Sigmoid colon (tissue), 7 donors: ENCODE measurements at places on chromosomes 5 and 9. TPM values are rescaled to one million over a fixed set of nuclear protein-coding genes. Genes with fewer than 3 reads are reported as not detected.

Gene RAPGEF1
- total RNA-seq: 58.2 TPM

Gene IL9
- total RNA-seq: not detected

Gene GLDC
- 1.2 TPM for total RNA-seq

Gene SPINK13
- total RNA-seq: not detected

Gene CMYA5
- total RNA-seq: 5.4 TPM

Gene NAIP
- total RNA-seq: 17.1 TPM

Gene GRM6
- not detected for total RNA-seq

Gene PCAT7
- not detected for total RNA-seq

Gene EIF4E1B
- total RNA-seq: not detected

Gene WASHC1
- 5.4 TPM for total RNA-seq

Gene GRXCR2
- total RNA-seq: not detected

Gene INSL4
- total RNA-seq: not detected

- DNase-seq: peak; percentile 60
Measured at GRCh38 chr5:149636191-149636860, 55.0 kb downstream of the ARHGEF37 start.

GRCh38 chr9:6788162-6789016, 30.6 kb downstream of the KDM4C start:
- peak; percentile 17 for DNase-seq

DNA sequence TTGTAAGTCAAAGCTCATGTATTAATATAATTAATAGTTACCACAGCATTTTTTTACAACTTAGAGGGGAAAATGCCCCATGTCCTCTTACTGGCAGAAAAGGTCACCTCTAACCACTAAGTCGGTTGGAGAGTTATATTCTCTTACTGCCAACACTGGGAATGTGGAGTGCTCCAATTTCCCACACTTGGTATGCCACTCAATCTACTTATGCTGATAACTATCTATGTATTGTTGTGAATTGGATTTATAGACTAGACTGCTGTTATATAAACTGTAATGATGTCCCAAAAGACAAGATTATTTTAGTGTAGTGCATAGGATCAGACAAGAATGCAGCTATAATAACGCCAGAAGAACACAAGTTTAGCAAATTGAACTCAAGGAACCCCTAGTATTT, 2385.2 kb upstream of the C9orf72 start:
- DNase-seq: no peak

GRCh38 chr5:68545636-68546295, 330.2 kb downstream of the PIK3R1 start:
- no peak for DNase-seq

DNA sequence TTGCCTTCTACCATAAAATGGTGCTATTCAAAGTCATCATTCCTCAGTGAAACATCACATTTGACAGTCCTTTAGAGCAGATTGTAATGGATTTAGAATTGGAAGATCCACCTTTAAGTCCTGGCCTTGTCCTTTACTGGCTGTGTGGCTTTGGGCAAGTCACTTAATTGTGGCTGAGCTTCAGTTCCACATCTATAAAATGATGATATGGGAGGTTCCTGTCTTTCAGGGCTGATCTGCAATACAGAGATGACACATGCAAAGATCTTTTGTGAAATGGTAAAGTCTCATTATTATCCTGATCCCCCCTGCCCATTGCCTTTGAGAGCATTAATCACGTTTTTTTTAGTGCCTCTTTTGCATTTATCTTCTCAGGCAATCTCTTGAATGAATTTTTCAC, 58.2 kb downstream of the ZFAND5 start:
- no peak for DNase-seq

DNA sequence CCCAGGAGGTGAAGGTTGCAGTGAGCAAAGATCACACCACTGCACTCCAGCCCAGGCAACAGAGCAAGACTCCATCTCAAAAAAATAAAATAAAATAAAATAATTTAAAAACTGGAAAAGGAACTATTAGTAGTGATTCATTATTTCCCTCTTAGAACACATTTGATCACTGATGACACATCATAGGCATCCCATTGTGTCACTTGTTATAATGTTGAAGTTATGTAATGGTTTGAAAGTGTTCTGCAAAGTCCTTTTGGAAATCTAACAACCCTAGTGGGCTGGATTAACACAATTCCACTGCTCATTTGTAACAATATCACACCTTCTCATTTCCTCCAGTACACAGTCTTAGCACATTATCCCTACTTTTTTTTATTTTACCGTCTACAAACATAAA, 81.8 kb upstream of the LMNB1 start:
- no peak for DNase-seq

- peak; percentile 72 for DNase-seq
Measured at GRCh38 chr5:102296178-102296817, at the start of gene SLCO4C1. TSS of gene SLCO4C1 (minus strand) at chr5:102296284. CDS start at chr5:102296262, 22 bp downstream.

- DNase-seq: no peak
Measured at GRCh38 chr9:131833083-131833482, 93.2 kb upstream of the RAPGEF1 start.

- no peak for DNase-seq
Measured at GRCh38 chr5:73623901-73624404, 2.0 kb upstream of the ARHGEF28 start.

DNA sequence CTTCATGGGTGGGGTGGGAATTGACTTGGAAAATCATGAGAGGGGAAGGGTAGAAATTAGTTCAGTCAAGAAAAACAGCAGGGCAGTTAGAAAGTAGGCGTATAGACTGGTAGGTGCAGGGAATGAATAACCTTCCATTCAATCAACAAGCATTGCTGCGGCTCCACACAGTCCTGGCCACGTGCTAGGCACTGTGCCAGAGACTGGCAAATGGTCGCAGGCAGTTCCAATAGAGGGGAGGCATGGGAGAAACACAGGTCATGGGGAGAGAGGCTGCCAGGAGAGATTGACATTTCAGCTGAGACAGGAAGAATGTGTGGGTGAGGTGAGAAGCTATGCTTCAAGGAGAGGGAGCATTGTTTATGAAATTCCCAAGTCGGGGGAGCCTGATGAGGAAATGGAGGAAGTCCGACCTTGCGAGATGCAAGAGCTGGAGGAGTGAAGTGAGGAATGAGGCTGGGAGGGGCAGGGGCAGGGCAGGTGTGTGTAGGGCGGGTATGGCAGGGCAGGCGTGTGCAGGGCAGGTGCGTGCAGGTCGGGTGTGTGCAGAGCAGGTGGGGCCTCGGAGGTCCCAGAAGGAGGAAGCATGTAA, 54.4 kb upstream of the PPARGC1B start:
- DNase-seq: no peak

- DNase-seq: peak; percentile 88
Measured at GRCh38 chr9:127545196-127546124, 66.6 kb upstream of the STXBP1 start.

GRCh38 chr5:98296426-98296825, 477.0 kb upstream of the RGMB start:
- DNase-seq: no peak

DNA sequence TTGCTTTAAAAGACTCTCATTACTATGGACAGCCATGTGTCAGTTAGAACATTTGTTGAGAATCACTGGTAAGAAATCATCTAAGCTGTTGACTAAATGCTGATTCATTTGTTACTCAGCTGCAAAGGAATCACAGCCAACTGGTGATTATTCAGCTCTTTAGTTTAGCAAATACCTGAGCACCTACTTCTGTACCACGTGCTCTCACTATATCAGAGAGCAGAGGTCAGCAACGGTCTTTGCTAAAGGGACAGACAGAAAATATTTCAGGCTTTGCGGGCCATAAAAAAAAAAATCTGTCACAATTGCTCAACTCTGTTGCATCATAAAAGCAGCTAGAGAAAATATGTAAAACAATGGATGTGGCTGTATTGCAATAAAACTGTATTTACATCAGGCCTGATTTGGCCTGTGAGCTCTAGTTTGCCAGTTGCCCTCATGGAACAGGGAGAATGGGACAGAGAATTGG, 377.6 kb downstream of the DNAH5 start:
- no peak for DNase-seq

- no peak for DNase-seq
Measured at GRCh38 chr9:94566550-94566949, 11.7 kb downstream of the PCAT7 start.

- no peak for DNase-seq
Measured at GRCh38 chr5:55104036-55104772, 1.8 kb downstream of the GZMA start.

GRCh38 chr5:72476721-72477120, 30.5 kb downstream of the ZNF366 start:
- no peak for DNase-seq

DNA sequence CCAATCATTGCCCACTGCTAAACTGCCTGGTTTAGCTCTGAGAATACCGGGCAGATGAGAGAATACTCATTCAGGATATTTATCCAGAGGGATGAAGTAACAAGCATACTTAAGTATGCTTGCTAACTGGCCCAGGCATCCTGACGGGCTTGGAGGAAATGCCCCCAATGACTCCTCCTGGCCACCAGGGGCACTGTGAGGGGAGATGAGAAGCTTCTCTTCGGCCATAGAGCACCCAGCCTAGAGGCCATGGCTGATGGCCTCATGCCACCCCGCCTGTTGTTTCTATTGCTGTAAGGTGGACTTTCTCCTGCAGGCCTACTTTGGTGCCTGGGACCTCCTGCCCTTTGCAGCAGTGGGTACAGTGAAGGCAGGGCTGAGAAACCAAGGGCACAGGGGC, 134.5 kb upstream of the FSTL4 start:
- DNase-seq: no peak

DNA sequence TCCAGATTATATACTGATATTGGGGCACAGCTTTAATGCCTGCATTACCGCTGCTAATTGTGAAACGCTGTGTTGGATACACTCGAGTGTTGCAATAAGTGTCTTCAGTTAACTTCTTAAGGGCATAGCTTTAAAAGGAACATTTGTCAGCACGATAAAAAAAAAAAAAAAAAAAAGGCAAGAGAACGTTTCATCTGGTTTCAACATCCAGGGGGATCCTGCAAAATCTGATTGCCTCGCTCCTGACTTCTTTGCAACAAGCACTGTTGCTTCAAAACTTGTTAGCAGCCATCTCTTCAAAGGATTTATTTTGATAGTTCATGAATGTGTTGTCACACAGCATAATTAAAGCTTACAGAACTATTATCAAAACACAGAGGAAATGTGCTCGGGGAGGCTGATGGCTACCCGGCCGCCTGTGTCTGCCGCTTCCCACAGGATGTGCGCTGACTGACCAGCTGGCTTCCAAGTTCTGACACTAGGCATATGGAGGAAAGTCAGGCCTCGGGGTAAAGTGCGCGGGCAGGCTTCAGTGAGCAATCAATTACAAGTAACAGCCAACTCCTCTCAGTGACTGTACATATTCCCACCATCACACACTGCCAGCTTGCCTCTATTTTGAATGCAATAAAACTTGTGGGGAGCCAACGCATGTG, 77.7 kb downstream of the EBF1 start:
- peak; percentile 75 for DNase-seq

- DNase-seq: no peak
Measured at GRCh38 chr5:175305251-175305650, 138.7 kb downstream of the DRD1 start.

DNA sequence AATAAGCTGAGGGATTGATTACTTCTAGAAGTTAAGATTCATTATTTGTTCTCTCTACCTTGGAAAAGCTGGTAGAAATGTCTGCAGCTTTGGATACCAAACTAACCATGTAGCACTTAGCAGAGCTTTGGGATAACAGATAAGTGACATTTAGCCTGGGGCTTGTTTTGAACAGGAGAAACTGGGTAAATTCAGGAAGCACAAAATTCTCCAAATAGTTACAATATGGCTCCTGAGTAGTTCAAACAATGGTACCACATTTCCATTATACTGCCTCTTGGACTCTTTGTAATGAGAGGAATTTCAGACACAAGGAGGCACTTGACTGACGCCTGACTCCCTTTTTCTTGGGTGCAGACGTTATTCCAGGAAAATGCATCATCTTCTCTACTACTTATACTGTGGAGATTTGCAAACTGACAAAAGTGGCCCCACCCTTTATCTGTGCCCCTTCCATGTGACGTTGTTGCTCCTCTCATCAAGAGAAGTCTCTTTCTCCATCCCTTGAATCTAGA, 22.5 kb downstream of the PRUNE2 start:
- no peak for DNase-seq

DNA sequence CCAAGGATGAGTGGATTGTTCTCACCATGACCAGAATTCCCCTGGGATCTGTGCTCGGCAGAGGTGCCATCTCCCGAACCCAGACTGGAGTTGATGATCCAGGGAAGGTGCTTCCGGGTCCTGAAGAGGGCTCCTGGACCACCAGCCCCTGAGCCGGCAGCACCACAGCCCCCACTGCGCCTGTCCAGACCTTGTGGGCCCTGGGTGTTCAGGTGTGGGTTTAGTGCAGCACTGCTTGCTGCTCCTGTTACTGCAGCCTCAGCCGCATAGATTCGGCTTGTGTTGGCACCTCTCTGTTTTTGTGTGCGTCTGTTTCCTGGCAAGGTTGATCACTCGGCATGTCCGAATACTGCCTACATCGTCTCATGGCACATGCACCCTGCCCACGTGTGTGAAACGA, 16.3 kb upstream of the NPM1 start:
- no peak for DNase-seq

DNA sequence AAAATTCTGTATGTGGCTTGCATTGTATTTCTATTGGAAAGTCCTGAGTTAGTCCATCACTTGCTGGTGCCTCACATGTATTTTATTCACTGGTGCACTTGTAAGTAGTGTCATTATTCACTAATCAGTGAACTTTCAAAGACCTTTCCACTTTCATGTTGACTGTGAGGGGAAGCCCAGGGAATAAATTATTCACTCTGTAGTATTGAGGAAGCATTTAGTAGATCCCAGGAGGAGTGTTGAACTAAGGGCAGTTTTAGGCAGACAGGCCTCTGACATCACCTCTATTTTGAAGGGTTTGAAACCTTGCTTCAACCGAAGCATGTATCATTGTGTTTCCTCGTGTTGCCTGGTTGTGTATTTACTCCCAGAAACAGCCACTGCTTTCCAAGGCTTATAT, 705.4 kb upstream of the RIOK2 start:
- DNase-seq: no peak
